ENCODE measurements at places on chromosomes 11 and 22.

- DNase-seq = no peak
Observed at GRCh38 chr11:133999355-133999754, 42.6 kb upstream of the IGSF9B start.

DNA sequence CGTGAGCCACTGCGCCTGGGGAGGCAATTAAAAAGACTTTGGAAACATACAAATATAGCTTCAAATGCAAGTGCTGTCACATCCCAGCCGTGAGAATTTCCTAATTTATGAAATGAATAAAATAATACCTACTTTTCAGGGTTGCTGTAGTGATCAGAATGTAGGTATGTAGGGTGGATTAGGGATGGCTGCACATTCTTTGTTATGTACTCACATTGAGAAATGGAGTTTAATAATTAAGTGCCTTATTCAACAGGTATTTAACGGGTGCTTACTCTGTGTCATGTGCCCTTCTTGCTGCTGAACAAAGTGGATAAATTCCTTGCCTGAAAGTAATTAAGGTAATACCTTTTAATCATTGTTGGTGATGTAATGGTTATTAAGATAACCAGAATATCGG, 37.0 kb downstream of the MMP7 start:
- no peak for DNase-seq

GRCh38 chr11:76436020-76436419, 8.8 kb upstream of the EMSY start:
- DNase-seq = no peak

- no peak for DNase-seq
Observed at GRCh38 chr11:11318961-11319360, 34.1 kb downstream of the CSNK2A3 start.

DNA sequence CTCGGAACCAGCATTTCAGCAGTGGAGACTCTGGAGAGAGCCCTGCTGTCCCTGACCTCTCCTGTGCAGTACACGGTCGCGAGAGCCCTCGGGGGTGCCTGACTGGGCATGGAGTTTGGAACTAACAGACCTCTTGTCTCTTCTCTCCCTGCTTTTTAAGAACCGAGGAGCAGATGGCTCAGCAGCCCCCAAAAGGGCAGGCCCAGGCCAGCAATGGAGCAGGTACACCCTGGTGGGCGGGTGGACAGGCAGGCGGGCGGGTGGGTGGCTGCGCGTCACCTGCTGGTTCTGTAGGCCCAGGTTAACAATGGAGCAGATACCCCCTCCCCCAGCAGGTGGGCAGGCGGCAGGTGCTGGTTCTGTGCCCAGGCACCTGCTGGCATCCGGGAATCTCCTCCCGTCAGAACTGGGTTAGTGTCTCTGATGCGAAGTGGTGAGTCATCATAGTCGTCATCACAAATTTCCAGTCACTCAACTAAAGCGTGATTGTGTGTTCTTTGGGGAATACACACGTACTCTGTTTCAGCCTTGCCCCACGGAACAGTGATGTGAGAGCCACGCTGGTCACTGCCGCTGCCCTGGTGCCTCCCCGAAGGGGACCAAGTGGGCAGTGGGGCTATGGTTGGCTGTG, 41.1 kb downstream of the GRAMD4 start:
- no peak for DNase-seq

DNA sequence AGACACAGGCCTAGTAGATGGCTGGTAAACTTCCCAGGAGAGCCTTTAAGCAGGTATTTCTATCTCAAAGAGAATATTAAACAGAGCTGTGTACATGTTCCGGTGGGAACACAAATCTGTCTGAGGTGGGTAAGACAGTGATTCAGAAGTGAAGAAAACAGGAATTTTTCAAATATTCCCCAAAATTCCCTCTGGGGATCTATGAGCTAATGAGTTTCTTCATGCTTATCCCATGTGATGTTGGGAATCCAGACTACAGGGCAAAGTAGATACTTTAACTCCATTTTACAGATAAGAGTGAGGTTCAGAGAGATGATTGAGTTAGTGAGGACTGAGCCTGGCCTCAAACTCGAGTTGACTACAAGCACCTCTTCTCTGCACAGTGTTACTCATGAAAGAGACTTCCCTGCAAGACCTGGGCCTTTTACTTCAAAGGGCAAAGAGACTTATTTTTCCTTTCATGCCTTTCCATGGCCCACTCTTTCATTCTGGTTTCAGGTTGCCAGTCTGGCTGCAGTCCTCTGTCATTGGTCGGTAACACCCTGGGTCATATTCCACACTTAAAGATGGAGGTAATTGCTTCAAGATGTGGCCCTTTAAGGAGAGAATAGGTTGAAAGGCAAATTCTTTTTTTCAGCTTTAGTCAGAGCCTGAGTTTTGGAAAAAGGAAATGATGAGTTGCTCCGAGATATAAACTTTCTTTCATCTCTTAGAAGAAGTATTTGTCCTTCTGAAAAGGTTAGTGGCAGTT, 70.1 kb downstream of the CYB5R2 start:
- DNase-seq = no peak

- DNase-seq = no peak
Observed at GRCh38 chr22:43375951-43376455, 32.8 kb upstream of the SCUBE1 start.

GRCh38 chr22:42462016-42462415, 29.8 kb upstream of the NFAM1 start:
- DNase-seq = no peak

DNA sequence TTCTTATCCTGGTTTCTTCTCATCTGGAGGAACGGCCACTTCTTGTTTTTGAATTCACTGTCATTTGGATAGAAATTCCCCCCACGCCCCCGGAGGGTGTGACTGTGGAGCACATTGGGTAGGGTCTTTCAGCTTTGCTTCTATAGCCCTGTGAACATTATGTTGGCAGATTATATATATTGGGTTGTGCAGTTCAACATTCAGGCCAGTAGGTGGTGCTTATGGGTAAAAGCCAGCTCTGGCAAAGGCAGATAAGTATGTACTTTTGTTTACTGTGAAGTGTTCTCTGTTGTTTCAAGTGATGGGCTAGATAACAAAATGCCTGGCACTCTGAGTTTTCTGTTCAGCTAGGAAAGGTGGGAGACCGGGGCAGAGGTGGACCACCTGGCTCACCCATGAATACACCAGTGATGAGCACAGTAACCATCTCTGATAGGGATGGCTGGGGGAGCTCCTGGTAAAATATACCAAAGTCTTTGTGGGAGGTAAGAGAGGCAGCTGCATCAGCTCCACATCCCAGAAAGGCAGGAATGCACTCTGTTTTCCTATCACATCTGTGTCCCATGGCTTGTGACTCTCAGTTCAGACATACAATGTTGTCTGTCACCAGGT, 1348.2 kb upstream of the RAG2 start:
- no peak for DNase-seq

GRCh38 chr22:46053563-46054090, 76.7 kb upstream of the WNT7B start:
- DNase-seq = peak; percentile 80

- no peak for DNase-seq
Observed at GRCh38 chr11:30990625-30991296, 378.8 kb downstream of the DCDC1 start.

DNA sequence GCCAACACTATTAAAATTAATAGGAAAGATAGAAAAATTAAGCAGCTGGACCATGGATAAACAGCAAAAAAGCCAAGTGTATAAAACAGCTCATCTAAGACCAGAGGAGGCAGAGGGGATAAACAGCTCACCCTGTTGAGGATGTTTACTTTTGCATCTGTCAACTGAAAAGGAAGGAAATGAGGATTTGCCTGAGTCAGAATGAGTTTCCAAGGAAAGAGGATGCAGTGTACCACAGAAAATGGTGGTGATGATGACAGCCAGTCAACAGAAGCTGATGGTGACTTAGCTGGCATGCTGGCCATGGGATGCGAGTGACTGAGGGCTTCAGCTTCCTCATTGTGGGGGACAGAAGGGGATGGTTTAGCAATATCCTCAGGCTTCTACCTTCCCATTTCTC, 183.5 kb downstream of the KIRREL3 start:
- no peak for DNase-seq

DNA sequence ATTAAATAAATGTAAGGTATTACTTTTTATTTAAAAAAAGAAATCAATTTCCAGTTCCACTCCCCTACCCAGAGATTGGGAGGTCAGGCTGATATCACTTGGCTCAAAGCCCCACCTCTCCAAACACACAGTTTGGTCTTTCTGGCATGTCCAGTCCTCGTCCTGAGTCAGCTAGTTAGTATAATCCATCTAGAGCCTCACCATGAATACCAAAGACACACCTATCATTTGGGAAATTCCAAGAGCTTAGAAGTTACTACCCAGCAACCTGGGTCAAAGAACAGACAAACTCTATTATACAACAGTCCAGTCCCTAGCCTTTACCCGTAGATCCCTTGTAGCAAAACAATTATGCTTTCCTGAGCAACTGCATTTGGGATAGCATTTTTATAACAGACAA, 9.4 kb downstream of the TREH start:
- DNase-seq = no peak

DNA sequence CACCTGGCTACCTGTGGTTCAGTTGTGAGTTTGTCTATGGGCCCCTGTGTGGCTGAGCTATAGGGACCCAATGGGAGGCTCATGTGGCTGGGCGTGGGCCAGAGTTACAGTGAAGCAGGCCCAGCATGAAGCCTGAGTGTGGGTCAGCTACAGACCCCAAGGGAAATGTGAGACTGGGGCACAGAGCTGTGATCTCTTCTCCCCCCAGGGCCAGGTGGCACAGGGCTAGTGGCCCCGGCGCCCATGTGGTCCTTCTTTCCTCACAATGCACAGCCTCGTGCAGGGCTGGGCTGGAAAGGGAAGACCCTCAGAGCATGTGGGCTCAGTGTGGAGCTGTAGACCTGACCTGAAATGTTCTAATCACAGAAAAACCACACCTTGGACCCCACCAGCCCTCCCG, 71.6 kb upstream of the NECTIN1 start:
- DNase-seq = no peak

- no peak for DNase-seq
Observed at GRCh38 chr11:134665571-134666270, 253.7 kb upstream of the B3GAT1 start.

GRCh38 chr11:110866081-110866480, 153.8 kb upstream of the ARHGAP20 start:
- no peak for DNase-seq

DNA sequence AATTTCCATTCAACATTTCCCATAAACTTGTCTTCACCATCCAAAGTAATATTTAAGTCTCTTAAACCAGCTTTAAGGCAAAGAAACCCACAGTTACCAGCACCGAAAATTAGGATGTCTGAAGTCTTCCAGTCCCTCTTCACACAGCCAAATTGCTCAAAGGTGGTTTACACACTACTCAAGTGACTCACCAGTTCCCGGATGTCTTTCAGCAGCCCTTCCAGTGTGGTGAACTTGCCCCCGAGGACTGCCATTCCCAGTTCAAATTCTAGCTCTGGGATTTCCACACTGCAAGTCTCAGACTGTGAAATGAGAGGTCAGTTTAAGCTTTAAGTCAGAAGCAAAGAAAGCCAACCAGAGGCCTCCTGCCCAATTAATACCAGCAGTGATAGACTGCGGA, 5.1 kb downstream of the ZPR1 start:
- no peak for DNase-seq

DNA sequence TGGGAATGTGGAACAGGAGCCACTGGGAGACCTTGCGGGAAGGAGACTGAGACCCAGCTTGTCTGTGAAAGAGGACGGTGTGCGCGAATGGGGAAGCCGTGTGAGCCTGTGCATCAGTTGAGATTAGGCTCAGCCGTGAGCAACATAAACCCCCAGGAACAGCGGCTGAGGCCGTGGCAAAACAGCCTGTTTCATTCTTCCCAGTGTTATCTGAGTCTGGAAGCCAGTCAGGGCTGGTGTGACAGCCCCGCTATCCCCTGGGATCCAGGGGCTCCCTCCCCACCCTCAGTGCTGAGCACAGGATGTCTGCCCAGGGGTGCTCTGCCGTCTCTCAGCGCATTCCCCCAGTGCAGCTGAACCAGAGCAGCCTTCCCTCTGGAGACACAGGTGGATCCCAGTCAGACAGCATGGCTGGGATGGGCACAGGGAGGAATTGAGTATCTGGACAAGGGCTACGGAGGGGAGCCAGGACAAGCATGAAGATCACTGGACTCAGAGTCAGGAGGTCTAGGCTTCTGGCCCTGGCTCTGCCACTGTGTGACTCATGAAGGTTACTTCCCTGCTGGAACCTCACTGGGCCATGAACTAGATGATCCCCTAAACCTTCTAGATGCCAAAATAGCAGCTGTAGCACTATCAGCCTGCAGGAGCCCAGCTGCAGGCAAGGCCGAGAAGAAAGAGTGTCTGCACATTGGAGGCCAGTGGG, 8.6 kb downstream of the OAF start:
- DNase-seq = no peak

GRCh38 chr22:20083157-20083890, 3.3 kb downstream of the DGCR8 start:
- DNase-seq = no peak

DNA sequence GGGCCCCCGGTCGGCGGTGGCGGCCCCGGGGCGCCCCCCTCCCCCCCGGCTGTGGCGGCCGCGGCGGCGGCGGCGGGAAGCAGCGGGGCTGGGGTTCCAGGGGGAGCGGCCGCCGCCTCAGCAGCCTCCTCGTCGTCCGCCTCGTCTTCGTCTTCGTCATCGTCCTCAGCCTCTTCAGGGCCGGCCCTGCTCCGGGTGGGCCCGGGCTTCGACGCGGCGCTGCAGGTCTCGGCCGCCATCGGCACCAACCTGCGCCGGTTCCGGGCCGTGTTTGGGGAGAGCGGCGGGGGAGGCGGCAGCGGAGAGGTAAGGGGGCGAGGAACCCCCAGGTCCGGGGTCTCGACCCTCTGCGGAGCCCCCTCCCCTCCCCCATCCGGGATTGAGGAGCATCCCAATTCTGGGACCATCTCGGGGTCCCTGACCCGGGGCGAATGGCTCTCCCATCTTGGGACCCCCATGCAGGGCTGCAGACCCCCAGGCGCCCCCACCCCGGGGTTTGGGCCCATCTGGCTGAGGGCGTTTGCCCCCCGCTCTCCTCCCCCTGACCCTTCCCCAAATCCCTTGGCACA, 431 bp downstream of the KMT2A start:
- DNase-seq = no peak

DNA sequence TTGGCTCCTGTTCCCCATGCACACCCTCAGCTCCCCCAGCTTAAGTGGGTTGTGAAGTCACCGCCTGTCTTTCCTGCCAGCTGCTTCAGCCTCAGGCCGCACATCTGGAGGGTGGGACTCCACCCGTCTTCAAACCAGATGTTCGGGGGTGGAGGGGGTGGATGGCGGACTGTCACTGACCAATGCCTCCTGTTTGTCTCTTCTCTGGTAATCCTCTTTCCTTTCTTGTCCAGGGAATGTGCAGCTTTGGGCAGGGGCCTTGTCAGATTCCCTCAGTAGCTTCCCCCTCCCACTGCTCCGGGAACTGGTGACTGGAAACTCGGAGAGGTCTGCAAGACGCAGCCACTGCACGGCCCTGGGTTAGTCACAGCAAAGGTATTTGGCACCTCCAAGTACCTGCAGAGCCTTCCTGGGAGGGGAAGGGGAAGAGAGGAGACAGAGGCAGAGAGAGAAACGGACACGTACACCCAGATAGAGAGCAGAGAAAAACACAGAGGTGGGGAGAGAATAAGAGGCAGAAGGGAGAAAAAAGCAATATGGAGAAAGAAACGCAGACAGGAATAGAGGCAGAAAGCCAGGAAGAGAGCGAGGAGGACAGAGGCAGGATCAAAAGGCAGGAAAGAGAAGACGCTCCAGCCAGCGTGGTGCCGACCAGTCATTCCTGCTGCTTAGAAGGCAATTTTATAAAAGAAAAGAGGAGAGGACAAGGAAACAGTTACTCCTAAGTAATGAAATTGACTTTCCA, 56.1 kb upstream of the TIMP3 start:
- no peak for DNase-seq

- DNase-seq = no peak
Observed at GRCh38 chr11:114774599-114775361, 96.5 kb downstream of the NXPE2 start.

All from substantia nigra (tissue), 51 donors.